ENCODE measurements at places on chromosomes 13 and 19. TPM values are rescaled to one million over a fixed set of nuclear protein-coding genes. Genes with fewer than 3 reads are reported as not detected.

- DNase-seq = no peak
These were observed 13.7 kb downstream of the SMIM24 start for GRCh38 chr19:3466635-3467034.

GRCh38 chr19:49779731-49780555 lies 13.1 kb downstream of the AP2A1 start:
- DNase-seq = no peak

GRCh38 chr19:34232566-34233481 lies 21.5 kb upstream of the GARRE1 start:
- no peak for DNase-seq

GRCh38 chr19:5563935-5564612 lies 3.7 kb downstream of the TINCR start:
- DNase-seq = no peak

COPE gene
- total RNA-seq = 229 TPM

GRCh38 chr13:113855012-113855921 lies 8.6 kb downstream of the GAS6 start:
- DNase-seq = peak; percentile 91

GRCh38 chr13:111304041-111304544 lies 16.3 kb upstream of the TEX29 start:
- no peak for DNase-seq

DNA sequence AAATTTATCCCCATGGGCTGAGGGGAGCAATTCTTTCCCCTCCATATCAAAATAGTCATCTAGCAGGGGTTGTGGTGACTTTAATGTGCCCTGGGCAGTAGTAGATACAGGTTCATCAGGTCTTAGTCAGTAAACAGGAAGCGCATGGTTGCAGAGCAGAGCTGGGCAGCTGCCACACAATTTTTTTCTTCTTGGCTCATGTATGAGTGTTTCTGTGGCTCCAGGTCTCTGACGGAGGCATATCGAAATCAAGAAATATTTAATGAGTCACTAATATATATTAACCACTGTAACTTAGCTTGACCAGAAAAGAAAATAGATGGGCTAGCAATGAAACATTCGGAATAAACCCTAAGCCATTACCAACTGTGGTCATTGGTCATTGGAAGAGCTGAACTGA lies 68.4 kb upstream of the UBL3 start:
- DNase-seq = no peak
